ENCODE measurements at places on chromosomes 3 and 15. TPM values are rescaled to one million over a fixed set of nuclear protein-coding genes. Genes with fewer than 3 reads are reported as not detected.

The ENTPD3 gene
- not detected for total RNA-seq

The ZCWPW2 gene
- total RNA-seq = 0.87 TPM

The SEMA5B gene
- not detected for total RNA-seq

The ZSCAN2 gene
- total RNA-seq = 7.4 TPM

The CD200R1 gene
- total RNA-seq = not detected

The SMARCC1 gene
- 33.7 TPM for total RNA-seq

The ZIC4 gene
- not detected for total RNA-seq

The PRTG gene
- 1.5 TPM for total RNA-seq

The CTXN2 gene
- total RNA-seq = not detected

The UROC1 gene
- total RNA-seq = not detected

The RARB gene
- total RNA-seq = 44.8 TPM

The P2RY13 gene
- not detected for total RNA-seq

The FEZF2 gene
- total RNA-seq = not detected

The KNL1 gene
- total RNA-seq = 43.8 TPM

The EPHA6 gene
- 0.22 TPM for total RNA-seq

The DENND6A gene
- total RNA-seq = 21.1 TPM

The EFCC1 gene
- total RNA-seq = not detected

The RTP1 gene
- not detected for total RNA-seq

The WDR72 gene
- not detected for total RNA-seq

The ZBED2 gene
- total RNA-seq = under 0.01 TPM

The WDR93 gene
- under 0.01 TPM for total RNA-seq

The FAM107A gene
- not detected for total RNA-seq

The GOLGA8T gene
- not detected for total RNA-seq

The TMPRSS7 gene
- 0.11 TPM for total RNA-seq

The ACAN gene
- 3.0 TPM for total RNA-seq

The TMCO5A gene
- total RNA-seq = not detected

The TOMM70 gene
- 67.1 TPM for total RNA-seq
